ENCODE measurements at places on chromosomes 11 and 22.
A peak's percentile ranks its signal among the peaks of the same experiment; 100 is the strongest.

- DNase-seq: no peak
Measured at GRCh38 chr11:12901874-12902481, 107.1 kb upstream of the RASSF10 start.

GRCh38 chr22:24005201-24005600, at the start of gene GSTT4:
Gene GSTT4, minus strand, starts transcription at chr22:24005453. Its CDS starts 97 bp downstream, at chr22:24005356.
- no peak for DNase-seq

- DNase-seq: no peak
Measured at GRCh38 chr11:46388619-46389449, 2.7 kb downstream of the CHRM4 start.

DNA sequence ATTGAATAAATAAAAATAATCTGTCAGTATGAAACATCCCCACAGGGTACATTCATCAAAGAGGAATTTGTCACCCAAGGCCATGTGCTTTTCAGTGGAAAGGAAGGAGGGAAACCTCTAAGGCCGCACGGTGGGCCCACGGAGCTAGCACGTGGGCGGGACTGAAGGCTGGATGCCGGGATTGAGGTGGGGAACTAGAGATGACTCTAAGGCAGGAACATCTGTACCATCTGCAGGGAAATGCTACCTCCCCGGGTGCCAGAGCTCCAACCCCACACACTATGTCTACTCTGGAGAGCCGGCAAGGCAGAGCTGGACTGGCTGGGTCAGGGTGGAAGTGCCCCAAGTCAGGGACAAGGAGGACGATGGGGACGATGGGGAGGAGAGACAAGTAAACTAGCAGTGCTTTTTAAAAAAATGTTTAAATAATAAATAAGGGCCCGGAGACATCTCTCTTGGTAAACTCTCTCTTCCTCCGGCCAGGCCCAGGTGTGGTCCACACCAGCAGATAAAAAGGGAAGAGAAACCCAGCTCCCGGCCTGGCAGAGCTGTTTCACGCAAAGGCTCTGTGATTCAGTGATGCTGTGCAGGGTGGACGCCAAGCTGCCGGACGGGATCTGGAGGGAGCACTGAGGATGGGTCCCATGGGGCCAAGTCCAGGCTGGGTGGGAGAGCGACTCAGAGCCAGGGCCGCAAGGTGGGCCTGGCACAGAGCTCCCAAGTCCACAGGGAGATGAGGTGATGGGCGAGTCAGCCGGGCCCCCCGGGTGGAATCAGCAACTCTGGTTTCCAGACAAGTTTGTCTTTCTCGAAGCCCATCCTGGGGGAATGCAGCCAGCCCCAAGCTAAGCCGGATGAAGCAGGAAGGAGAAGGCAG, 5.8 kb downstream of the LIF start:
- DNase-seq: no peak

DNA sequence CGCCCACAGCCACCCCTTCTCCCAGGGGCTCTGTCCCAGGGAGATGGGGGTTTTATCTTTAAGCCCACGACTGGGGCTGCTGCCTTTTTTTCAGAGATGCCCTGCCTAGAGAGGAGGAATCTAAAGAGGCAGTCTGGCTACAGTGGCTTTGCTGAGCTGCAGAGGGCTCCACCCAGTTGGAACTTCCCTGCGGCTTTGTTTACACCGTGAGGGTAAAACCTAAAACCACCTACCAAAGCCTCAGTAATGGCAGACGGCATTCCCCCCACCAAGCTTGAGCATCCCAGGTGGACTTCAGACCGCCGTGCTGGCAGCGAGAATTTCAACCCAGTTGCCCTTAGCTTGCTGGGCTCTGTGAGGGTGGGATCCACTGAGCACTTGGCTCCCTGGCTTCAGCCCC, 535.8 kb downstream of the NELL1 start:
- DNase-seq: no peak

DNA sequence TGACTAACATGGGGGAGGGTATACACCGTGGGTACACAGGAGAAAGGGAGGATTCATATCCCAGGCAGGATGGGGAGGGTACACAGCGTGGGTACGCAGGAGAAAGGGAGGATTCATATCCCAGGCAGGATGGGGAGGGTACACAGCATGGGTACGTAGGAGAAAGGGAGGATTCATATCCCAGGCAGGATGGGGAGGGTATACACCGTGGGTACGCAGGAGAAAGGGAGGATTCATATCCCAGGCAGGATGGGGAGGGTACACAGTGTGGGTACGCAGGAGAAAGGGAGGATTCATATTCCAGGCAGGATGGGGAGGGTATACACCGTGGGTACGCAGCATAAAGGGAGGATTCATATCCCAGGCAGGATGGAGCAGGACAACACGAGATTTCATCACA, 36.6 kb upstream of the NRIP3 start:
- DNase-seq: no peak

- peak; percentile 31 for DNase-seq
Measured at GRCh38 chr11:66559142-66559865, 9.1 kb downstream of the CTSF start.

- no peak for DNase-seq
Measured at GRCh38 chr11:31872076-31872443, 60.9 kb upstream of the PAX6 start.

DNA sequence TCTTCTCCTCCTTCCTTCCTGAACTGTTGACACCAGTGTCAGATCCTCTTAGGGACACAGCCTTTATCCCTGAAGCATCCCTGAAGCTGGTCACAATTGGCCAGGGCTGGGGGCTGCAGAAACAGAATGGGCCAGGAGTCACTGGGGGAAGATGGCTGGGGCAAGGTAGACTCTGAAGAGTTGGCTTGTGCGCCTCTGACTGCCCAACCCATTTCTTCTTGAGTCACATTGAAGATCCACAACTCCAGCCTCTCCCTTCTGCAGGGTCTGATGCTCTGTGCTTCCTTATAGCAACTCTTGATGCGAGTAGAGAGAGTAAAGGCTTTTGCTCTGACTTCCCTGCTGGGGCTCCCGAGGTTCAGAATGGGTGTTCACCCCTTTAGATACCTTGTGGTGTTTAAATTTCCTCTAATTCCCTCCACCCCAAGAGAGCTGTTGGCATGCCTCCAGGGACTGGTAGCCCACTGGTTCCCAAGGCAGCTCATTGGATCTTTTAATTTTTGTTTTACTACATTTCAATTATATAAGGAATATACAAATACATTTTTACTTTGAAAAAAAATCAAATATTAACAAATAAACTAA, 13.4 kb downstream of the PRDM11 start:
- DNase-seq: peak; percentile 36

- peak; percentile 94 for DNase-seq
Measured at GRCh38 chr22:35376728-35377472, 4.0 kb upstream of the HMOX1 start.

GRCh38 chr11:133930767-133931448, 25.9 kb downstream of the IGSF9B start:
- DNase-seq: peak; percentile 36

DNA sequence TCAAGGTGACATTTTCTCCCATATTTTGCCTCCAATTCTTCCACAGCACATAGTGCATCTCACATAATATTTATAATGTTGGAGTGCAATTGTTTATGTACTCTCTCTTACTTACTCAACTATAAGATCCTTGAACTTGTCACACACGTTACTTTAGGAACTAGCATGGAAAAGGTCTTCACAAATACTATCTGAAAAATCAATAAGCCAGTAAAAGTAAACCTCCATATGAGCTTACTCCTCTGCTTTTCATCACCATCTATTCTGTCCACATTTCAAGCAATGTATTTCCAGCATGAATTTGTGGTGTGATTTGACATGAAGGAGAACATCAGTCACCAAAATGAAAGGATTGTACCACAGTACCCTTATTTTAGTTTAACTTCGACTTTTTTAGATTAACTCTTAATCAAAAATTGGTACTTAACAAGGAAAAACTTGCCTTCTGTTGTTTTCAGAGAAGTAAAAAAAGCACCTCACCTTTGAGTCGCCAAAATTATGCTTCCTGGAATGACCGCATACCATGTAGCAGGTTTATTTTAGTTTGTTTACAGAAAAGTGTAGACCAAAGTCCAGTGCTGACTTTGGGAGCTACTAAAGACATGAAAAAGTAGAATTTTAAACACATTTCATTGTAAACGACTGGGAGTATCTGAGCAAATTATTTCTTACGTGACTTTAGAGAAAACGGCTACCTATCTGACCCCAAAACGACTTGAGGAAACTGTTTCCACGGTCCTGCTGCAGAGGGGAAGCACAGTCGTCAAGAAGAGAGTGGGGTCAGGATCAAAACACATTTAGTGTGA, at the start of gene SLC22A9:
TSS of gene SLC22A9 (plus strand) at position 621 of the 806 bp plus-strand sequence. CDS start 272 bp downstream, outside the sequence.
- no peak for DNase-seq

- peak; percentile 94 for DNase-seq
Measured at GRCh38 chr11:114162719-114163123, 103.2 kb downstream of the ZBTB16 start.

DNA sequence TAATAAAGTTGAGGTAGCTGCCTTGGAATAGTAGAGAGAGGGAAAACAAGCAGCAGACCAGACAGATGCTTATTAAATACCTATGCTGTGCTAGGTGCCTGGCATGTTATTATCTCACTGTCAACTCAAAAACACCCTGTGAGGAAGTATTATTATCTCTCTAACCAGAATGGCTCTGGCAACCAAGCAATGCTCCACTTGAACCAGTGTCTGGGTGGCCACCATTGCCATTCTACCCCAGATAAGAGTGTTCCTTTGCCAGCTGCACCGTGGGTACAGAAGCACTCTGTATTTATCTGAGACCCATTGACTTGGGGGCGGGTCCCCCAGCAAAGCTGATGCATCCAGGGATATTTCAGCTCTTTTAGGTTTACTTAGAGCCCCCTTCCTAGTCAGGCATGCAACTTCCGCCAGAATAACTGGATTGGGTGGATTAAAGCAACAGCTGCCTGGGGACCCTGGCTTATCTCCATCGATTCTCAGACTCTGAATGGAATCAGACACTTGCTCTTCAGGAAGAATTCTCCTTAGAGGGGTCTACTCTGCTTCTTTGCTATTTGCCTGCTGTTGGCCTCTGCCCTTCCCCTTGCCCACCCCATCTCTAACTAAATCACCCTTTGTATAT, 49.1 kb downstream of the RCN1 start:
- no peak for DNase-seq

GRCh38 chr22:50739894-50740293, 1.9 kb downstream of the ACR start:
- DNase-seq: peak; percentile 16

DNA sequence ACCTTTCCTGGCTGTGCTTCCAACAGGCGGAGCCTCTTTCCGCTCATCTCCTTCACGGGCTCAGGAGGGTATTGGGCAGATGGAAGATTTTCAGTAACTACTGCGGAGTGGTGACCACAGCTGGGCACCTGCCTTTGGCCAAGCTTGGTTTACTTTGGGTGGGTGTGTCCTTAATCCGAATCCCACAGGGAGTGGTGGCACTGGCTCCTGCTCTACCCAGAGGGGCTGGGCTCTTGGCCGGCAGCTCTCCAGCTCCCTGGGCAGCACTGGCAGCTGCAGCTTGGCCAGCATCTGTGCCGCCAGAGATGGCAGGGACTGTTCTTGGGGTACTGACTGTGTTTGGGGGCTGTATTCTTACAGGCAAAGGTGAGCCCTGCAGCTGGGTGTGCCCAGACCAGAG, 29.8 kb downstream of the BID start:
- no peak for DNase-seq

DNA sequence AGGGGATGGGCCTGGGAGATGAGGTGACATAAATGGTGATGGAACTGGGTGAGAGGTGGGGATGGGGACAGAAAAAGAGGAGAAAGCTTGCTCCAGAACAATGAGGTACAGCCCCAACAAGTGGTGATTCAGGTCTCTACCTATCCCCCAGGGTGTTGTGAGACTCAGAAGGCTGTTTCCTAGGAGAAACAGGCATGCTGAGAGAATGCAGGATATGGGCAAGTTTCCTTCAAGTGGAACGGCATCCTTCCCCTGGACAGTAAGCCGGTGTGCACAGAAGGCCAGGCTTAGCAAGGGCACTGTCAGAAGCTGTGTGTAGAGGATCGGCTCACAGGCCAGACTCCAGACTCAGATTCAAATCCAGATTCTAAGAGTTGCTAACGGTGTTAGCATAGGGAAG, 34.1 kb upstream of the CRTAM start:
- no peak for DNase-seq

DNA sequence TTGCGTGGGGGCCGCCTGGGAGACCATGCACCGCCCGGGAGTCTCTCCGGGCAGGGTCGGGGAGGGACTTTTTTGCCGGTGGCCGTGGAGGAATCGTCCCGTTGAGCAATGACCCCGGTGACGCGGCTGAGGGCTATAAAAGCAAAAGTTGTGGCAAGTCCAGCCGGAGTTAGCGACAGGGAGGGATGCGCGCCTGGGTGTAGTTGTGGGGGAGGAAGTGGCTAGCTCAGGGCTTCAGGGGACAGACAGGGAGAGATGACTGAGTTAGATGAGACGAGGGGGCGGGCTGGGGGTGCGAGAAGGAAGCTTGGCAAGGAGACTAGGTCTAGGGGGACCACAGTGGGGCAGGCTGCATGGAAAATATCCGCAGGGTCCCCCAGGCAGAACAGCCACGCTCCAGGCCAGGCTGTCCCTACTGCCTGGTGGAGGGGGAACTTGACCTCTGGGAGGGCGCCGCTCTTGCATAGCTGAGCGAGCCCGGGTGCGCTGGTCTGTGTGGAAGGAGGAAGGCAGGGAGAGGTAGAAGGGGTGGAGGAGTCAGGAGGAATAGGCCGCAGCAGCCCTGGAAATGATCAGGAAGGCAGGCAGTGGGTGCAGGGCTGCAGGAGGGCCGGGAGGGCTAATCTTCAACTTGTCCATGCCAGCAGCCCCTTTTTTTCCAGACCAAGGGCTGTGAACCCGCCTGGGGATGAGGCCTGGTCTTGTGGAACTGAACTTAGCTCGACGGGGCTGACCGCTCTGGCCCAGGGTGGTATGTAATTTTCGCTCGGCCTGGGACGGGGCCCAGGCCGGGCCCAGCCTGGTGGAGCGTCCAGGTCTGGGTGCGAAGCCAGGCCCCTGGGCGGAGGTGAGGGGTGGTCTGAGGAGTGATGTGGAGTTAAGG, at the start of gene NEAT1:
TSS of gene NEAT1 (plus strand) at position 166 of the 883 bp plus-strand sequence.
- peak; percentile 98 for DNase-seq

GRCh38 chr22:45911601-45912271, 65.2 kb downstream of the WNT7B start:
- DNase-seq: no peak

DNA sequence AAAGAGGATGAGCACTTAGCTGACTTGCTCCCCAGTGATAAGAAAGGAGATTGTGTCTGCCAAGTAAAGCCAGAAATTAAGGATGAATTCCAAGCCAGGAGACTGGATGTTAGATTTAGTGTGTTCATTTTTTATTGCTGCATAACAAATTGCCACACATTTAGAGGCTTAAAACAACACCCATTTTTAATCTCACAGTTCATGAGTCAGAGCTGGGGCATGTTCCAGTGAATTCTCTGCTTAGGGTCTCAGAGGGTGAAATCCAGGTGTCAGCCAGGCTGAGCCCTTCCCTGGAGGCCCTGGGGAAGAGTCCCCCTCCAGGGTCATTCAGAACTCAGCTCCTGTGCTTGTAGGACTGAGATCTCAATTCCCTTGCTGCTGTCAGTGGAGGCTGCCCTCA, 352.8 kb downstream of the BUD13 start:
- DNase-seq: no peak
